GM04503 (cell line): ENCODE measurements at places on chromosomes 2 and 18.

- DNase-seq: no peak
Measured at GRCh38 chr2:73177645-73178255, 24.6 kb upstream of the NOTO start.

DNA sequence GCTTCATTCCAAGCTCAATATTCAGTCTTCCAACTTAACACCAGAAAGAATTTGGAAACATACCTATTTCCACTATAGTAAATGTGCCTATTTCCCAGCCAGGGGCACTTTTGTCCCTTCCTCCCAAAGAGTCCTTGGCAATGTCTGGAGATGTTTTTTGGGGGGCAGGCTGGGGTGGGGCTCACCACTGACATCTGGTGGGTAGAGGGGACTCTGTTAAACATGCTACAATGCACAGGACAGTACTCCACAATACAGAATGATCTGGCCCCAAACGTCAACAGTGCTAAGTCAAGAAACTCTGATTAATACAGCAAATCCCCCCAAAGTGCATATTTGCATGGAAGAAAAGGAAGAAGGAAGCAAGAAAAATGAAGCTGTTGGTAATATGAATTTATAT lies 61.7 kb downstream of the SMIM21 start:
- no peak for DNase-seq

GRCh38 chr2:199341123-199341522 lies 116.6 kb downstream of the SATB2 start:
- no peak for DNase-seq

GRCh38 chr2:22487541-22487940 lies 897.4 kb upstream of the KLHL29 start:
- no peak for DNase-seq

DNA sequence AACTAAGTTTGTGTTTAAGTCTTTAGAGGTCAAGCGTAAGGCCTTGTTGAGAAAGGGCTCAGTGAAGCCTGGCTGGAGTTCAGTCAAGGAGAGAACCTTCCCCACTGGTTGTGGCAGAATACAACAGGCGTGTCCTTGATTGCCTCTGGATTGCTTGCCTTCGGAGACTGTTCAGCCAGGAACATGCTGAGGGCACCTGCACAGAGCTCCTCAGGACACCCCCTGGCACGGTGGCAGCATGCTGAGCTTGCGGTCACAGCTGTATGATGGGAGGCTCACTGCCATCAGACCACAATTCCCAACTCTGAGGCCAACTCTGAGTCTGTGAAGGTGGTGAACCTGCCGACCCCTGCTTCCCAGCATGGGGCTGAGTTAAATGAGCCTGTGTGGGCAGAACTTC lies 130.0 kb downstream of the LPIN1 start:
- no peak for DNase-seq

DNA sequence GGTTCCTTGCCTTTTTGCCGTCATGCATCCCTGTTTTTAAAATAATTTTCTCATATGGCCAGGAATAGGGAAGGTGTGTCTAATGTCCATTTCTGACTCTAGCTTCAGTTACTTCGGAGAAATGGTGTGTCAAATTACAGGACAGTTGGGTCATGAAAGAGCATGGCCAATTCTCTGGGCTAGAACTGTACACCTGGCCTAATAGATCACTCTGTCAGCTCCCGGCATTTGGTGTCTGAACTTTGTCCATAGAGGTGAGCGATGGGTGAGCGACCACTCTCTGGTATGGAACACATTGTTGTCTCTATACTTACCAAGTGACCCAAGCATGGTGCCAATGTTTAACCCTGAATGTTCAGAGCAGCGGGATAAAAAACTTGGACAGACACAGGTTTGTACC lies 38.3 kb upstream of the ASB18 start:
- DNase-seq: no peak
